Peyer's patch (tissue), 4 donors: ENCODE measurements at places on chromosomes 2 and 18.

DNA sequence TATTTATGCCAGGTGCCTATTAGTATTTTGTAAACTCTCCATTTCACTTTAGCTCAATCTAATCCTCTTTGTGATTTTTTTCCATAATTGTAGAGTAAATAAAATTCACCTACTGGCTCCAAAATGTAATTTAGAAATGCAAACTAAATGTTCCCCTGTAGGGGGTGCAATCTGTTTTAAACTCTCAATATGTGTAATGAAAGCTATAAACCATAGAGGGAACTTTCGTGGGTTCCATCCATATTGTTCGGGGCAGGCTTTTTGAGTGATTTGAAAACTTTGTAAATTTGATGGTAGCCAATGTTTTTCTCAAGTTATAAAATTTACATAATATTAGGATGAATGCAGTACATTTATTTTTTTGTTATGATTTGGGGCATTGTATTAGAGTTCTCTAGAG is 49.4 kb downstream of the TSPYL6 start:
- DNase-seq: no peak

DNA sequence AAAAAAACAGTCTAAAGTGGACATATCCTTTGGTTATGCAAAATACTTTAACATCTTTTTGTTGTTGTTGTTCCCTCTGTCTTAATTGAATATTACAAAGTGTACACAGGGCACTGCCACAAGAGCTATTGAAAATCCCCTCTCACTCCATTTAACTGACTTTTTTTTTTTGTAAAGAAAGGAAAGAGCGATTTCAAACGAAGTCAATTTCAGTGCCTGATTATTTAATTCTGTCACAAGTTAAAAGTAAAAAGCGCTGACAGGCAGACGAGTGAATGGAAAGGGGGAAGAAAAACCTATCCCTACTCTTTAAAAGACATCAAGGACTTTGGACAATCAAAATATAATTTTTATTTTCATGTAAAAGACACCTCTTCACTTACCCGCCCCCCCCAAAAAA is 1.9 kb downstream of the FIGN start:
- DNase-seq: no peak

DNA sequence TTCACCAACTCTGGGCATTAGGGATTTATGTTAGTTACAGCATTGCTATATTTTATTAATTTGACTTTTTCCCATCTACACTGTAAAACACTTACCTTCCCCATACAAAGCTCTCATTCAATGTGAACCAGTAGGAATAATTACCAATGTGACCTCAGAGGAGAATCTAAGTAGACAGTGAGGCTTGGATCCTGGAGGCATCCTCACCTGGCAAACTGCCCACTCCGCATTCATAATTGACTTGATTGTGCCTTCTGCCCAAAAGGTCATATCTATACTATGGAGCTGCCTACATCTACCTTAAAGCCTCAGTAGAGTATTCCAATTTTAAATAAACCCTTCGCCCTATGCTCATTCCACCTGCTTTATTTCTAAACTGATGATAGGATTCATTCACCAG is 45.4 kb upstream of the SCN1A start:
- no peak for DNase-seq

DNA sequence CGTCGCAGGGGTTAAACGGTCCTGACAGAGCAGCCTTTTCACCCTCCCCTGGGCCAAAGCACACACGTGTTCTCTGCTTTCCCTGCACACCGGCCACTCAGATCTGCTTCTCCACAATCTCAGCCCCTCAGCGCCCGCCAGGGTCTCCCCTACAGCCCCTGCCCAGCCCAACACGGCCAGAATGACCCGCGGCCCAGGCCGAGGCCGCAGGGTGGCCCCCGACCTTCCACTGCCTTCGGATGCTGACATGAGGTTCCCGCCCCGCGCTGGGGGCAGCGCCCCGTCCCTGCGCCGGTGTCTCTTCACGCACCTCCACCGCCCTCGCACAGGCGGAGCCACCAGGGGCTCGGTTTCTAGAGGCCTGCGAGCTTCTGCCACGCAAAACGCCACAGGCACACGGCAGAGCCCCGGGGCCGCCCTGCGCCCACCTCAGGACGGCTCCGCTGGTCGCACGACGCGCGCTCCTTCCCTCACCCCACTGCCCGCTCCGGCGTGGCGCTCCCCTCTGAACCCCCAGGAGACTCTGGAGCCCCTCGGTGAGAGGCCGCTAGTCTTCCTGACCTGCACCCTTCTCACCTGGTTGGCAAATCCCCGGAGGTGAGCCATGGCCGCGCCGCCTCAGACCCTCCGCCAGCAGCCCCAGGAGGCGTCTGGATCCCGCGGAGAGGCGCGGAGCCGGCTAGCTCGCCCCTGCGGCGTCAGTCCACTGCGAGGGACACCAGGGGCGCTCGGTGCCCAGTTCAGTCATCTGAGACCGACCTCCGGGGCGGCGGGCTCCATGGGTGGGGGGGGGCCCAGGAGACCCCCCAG is 749 bp downstream of the STK25 start:
- no peak for DNase-seq

GRCh38 chr2:17373741-17374140 is 144.5 kb downstream of the RAD51AP2 start:
- DNase-seq: no peak

GRCh38 chr18:34794348-34794747 is 84.2 kb downstream of the DTNA start:
- no peak for DNase-seq

- no peak for DNase-seq
Measured at GRCh38 chr2:106596844-106597243, 109.7 kb downstream of the CD8B2 start.

- no peak for DNase-seq
Measured at GRCh38 chr2:61135510-61135909, 26.5 kb upstream of the C2orf74 start.

DNA sequence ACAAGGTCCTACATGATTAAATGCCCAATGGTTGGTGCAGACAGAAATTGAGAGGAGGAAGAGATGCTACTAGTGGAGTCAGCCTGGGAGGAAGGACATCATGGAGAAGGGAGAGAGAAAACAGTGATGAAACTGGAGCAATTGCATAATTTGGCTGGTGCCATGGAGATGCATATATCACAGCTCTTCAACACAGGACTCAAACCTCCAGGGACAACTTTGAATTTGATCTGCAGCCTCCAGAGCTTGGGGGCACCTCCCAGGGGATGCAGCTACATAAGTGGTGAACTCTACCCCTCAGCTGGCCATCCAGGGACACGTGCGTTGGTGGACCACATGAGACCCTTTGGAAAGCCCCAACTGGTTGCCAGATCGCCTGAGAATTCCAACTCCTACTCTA is 80.4 kb downstream of the CTAGE1 start:
- no peak for DNase-seq

GRCh38 chr2:236642584-236643291 is 73.1 kb downstream of the ACKR3 start:
- peak; percentile 88 for DNase-seq

GRCh38 chr2:167292430-167293171 is 404.3 kb downstream of the XIRP2 start:
- peak; percentile 29 for DNase-seq

GRCh38 chr2:86283411-86284030 is 53.9 kb downstream of the REEP1 start:
- DNase-seq: no peak

- DNase-seq: no peak
Measured at GRCh38 chr2:47037678-47038077, 117.4 kb downstream of the STPG4 start.

GRCh38 chr2:241804326-241805229 is 4.4 kb upstream of the NEU4 start:
- DNase-seq: no peak

GRCh38 chr2:124725187-124725586 is 700.1 kb downstream of the CNTNAP5 start:
- DNase-seq: no peak

GRCh38 chr2:33516456-33516995 is 40.1 kb downstream of the RASGRP3 start:
- DNase-seq: no peak

DNA sequence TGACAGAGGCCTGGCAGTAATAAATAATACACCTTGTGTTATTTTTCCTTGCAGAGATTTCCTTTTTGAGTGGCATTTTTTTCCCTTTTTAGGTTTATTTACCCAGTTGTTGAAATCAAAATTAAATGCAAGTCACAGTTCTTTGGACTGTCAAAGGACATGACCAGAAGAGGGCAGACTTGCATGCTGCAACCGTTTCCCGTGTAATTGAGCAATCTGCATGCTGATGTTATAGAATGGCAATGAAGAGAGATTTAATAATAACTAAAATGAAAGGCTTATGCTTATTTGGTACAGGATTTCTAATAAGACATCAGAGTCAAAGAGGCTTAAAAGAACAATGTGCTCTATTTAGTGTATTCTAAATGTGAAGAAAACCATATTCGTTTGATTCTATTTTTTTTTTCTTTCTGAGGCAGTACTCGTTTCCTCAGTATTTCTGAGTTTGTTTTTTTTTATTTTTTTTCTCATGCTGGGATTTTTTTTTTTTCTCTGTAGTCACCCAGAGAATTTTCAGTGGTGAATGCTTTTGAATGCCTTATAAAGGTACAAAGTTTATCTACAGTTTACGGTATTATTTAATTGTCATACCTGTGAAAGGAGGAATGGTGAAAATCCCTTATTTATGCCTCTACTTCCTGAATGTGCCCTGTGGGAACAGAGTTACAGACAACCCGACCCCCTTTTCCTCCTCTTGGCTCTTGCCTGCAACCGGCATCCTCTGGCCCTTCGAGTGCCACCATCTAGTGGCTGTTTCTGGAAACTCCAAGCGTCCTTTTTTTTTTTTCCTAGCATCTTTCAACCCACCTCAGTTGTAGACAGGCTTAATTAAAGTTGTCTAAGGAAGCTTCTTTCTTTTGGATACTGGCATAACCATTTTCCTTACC is 368.5 kb downstream of the LRRTM1 start:
- no peak for DNase-seq

DNA sequence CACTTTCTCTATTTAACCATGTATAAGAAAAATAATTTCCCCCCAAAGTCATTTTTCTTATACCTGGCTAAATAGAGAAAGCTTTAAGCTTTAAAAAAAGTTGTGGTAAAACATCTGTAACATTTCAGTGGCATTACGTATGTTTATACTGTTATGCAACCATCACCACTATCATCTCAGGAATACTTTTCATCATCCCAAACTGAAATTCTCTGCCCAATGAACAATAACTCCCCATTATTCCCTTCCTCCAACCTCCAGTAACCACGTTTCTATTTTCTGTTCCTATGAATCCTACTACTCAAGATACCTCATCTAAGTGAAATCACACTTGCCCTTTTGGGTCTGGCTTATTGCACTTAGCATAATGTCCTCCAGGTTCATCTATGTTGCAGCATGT is 1.7 kb upstream of the SLC3A1 start:
- DNase-seq: no peak

GRCh38 chr2:121019071-121019470 is 265.9 kb downstream of the TFCP2L1 start:
- DNase-seq: no peak

- DNase-seq: no peak
Measured at GRCh38 chr2:42859791-42860190, 67.4 kb upstream of the HAAO start.

DNA sequence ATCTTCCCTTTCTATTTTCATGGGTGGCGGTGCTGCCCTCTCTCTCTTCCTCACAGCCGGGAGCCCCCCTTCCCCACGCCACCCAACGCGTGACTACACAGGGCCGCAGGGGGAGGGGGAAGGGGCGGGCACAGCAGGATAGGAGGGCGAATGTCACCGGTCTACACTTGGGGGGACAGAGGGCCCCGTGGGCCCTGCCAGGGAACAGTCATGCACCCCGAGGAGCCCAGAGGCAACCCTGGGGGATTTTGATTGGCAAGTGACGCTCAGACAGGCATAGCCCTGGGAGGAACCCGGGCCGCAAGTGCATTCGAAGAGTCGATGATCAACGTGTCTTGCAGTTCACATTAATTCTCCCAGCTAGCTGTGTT is 91.1 kb upstream of the ANKRD30BL start:
- no peak for DNase-seq

DNA sequence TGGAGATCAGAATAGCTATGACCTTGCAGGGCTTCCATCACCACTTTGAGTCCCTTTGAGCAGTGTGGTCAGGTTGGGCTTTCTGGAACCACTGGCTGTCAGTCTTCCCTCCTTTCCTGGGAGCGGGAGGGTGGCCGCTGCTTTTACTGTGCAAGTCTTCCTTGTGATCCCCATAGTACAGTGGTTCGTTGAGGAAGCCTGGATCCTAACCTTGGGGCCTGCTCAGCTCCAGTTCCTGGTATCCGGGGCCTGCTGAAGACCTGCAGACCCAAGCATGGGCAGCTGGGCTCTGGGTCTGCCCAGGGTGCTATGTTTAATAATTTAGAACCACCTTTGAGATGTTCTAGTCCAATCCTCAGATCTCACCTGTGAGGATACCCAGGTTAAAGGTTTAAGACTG is 104.2 kb downstream of the CLIP4 start:
- DNase-seq: no peak

DNA sequence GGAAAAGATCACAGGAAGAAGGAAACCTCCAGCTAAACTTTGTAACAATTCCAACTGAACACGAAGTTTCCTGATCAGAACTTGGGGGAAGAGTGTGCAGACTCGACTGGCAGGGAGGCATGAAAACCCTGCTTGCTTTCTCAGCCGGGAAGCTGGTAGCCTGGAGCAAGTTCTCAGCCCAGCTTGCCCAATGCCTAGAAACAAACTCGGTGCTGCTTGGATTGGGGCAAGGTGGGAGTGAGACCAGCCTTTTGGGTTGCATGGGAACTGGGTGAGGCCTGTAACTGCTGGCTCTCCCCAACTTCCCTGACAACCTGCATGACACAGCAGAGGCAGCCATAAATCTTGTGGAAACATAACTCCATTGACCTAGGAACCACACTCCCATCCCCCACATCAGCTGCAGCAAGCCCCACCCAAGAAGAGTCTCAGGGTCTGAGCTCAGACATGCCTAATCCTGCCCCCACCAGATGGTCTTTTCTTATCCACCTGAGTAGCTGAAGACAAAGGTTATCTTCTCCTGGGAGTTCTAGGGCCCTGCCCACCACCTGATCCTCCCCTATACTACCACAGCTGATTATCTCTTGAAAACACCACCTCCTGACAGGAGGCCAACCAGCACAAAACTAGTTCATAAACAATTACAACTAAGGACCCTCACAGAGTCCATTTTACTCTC is 1859.7 kb upstream of the CELF4 start:
- DNase-seq: no peak

DNA sequence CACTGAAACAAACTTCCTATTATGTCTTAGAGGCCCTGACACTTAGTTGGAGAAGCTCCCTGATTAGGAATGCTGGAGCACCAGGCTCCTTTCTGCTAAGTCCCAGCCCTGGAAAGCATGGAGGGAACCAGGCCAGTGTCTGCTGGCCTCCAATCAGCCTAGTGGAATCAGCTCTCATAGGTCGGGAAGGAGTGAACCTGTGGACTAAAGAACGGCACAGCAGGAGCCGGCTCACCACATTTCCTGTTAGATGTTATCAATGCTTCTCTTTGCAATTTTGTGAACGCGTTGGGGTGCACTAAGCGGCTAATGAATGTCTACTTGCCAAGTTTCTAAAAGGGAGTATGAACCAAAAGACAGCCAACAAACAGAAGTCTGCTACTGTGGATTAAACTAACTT is 296.6 kb downstream of the NAPG start:
- no peak for DNase-seq

- DNase-seq: no peak
Measured at GRCh38 chr2:237200462-237200861, 114.8 kb downstream of the COPS8 start.

GRCh38 chr2:143701785-143702184 is 572.6 kb downstream of the ARHGAP15 start:
- DNase-seq: no peak

GRCh38 chr2:240622531-240623235 is 2.6 kb upstream of the GPR35 start:
- DNase-seq: peak; percentile 56
